ENCODE measurements at places on chromosomes 4 and X. TPM values are rescaled to one million over a fixed set of nuclear protein-coding genes. Genes with fewer than 3 reads are reported as not detected.

GRCh38 chrX:17591741-17592110 is 145.6 kb upstream of the SCML1 start:
- no peak for DNase-seq

- DNase-seq, result peak; percentile 43
Measured at GRCh38 chrX:11944501-11944900, 186.5 kb downstream of the MSL3 start.

DNA sequence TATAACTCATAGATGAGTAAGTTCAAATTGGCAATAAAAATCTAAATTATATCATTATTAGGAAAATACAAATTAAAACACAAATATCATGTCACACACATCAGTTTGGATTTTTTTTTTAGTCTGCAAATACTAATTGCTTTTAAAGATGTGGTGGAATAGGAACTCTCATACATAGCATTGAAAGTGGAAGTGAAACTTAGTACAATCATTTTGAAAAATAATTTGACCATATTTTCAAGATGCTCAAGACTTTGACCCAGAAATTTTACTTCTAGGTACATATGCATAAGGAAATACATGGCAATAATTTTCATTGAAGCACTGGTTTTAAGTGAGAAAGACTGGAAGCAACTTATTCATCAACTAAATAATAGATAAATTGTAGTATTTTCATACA is 147.5 kb upstream of the SMIM31 start:
- no peak for DNase-seq

GRCh38 chr4:126772662-126773061 is 860.1 kb upstream of the INTU start:
- no peak for DNase-seq

GRCh38 chr4:23874536-23874901 is 15.3 kb downstream of the PPARGC1A start:
- DNase-seq, result no peak

DNA sequence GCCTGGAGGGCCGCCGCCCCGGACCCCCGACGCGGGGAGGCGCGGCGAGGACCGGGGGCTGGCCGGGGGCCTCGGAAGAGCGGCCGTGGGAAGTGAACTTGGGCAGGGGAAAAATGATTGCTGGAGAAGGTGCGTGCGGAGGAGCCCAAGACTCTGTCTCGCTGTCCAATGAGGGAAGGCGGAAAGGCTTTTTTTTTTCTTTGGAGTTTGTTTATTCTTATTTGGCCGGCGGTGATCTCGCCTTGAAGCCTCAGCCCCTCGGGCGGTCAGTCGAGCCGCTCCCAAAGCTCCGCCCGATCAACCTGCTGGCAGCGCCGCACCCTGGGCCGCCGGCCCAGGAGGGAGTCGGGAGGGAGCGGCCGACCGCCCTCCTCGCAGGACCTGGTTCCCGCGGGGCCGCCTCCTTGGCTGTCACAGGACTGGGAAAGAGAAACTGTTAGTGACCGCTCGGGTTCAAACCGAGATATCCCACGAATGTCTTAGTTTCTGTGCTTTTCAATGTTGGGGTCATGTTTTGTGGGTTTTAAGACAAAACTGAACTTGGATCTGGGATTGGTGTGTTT is 2.5 kb downstream of the CPEB2 start:
- peak; percentile 88 for DNase-seq

- no peak for DNase-seq
Measured at GRCh38 chrX:53268173-53268572, 13.2 kb downstream of the IQSEC2 start.

GRCh38 chr4:55561889-55562288 is 15.2 kb upstream of the CLOCK start:
- no peak for DNase-seq

DNA sequence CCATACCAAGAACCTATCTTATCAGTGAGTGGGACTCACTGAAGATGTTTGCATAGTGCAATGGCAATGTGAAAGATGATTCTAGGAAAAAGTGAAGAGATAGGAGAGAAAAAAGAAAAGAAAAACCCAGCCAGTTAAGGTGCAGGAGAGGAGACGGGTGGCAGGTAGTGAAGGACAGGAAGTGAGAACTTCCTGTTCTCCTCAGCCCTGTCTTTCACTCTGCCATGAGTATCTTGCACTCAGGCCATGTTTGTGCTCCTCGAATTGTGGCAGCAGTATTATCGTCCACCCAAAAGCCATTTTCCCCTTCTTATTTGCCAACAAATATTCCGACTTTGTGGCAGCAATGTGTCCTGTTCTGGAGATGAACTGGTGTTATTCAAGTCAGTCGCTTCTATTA is 8.6 kb upstream of the ENPEP start:
- DNase-seq, result no peak

GRCh38 chr4:28557755-28558154 is 1697.1 kb downstream of the STIM2 start:
- peak; percentile 51 for DNase-seq

GRCh38 chrX:8341814-8342590 is 122.6 kb upstream of the VCX3B start:
- no peak for DNase-seq

GRCh38 chrX:47697181-47697580 is 38.2 kb upstream of the UXT start:
- no peak for DNase-seq

GRCh38 chr4:38009421-38009820 is 49.2 kb downstream of the PTTG2 start:
- no peak for DNase-seq

DNA sequence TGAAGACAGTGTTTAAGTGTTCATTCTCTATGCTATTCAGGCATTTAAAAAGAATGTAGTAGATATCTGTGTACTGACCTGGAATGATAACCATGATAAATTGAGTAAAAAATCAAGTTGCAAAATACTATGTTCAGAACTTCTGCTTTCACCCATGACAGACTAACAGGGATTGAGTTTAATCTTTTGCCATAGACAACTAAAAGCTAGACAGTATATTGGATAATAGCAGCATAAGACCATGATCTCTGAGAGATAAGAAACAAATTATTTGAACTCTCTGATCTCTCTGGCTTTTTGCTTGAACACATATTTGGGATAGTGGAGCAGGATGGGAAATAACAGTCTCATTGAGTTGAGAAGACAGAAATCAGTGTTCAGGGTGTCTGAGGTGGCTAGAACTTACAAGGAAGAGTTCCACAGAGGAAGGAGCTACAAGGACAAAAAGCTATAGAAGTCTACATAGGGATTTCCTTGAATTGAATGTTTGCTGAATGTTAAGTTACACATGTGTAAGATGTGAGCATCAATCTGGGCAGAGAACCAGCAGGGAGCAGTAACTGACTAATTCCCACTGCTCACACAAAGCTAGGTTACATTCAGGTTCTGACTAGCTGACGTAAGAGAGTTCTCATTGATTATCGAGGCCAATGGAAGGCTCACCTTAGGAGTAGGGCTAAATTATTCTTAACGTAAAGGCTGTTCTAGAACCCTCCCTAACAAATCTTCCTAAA is 60.4 kb downstream of the SLC30A9 start:
- DNase-seq, result no peak

- no peak for DNase-seq
Measured at GRCh38 chr4:182775075-182775474, 142.1 kb downstream of the DCTD start.

- DNase-seq, result no peak
Measured at GRCh38 chr4:6153874-6154273, 46.5 kb downstream of the JAKMIP1 start.

GRCh38 chrX:118062817-118063615 is 53.6 kb downstream of the KLHL13 start:
- no peak for DNase-seq

DNA sequence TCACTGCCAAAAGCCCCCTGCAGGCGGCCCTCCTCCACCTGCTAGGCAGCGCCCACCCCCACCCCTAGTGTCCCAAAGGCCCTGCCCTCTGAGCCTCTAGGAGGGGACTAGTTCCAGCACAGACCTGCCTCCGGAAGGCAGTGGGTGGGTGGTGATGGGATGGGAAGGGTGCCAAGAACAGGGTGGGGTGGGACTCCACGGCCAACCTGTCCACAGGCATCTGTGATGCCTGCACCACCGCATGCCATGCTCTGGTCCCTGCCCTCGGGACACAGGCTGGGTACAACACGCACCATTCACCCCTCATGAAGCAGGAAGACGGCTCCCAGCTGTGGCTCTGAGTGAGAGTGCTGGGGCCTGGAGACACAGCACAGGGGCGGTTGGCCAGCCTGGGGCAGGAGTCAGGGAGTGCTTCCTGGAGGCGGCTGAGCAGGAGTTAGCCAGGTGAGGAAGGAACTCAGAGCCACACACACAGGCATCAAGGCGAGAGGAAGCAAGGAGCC is 243.1 kb upstream of the PSAPL1 start:
- DNase-seq, result peak; percentile 34

DNA sequence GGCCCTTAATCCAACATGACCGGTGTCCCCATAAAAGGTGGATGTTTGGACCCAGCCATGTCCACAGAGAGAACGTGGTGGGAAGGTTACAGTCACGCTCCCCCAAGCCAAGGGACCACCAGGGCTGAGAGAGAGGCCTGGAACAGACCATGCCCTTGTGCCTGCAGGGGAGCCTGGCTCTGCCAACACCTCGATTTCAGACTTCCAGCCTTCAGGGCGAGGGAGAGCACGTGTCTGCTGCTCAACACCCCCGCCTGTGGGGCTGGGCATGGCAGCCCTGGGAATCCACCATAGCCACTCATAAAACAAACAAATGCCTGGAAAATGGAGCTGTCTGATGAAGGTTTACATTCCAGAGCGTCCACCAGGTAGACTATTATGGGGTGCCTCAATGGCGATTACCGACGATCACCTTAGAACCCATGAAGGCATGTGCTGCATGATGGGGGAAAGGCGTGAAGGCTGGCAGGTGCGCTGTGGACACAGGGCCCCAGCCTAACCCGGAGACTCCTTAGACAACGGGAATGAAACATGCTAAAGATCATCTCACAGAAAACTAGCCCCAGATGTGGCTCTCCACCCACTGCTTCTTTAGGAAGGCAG is 42.3 kb upstream of the HMX1 start:
- peak; percentile 72 for DNase-seq

DNA sequence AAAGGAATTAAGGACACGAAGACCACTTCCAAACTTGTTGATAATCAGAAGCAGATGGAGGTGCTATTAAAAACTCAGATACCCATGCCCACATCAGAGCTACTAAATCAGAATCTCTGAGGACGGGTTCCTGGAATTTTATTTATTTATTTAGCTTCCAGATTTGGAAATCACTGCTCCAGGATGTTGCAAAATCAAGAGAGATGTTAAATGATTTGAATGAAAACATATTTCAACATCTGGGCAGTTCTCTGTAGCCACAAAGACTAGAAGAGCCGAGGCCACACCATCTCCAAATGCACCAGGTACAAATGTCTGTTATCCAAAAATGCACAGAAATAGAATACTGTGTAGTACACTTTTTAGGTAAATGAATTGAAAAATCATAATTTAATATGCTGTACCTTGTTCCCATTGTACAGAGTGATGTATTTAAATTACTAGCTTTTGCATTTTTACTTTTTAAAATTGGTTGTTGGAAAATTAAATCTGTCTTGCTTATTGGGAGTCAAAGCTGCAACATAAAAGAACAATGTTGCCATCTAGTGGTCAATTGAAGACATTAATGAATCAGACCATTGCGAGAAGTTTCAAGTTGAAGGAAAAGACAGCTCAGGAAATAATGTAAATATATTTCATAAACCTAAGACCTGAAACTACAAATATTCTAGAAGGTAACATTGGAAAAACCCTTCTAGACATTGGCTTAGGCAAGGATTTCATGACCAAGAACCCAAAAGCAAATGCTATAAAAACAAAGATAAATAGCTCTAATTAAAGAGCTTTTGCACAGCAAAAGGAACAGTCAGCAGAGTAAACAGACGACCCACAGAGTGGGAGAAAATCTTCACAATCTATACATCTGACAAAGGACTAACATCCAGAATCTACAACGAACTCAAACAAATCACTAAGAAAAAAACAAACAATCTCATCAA is 151.3 kb upstream of the TTC29 start:
- DNase-seq, result no peak

DNA sequence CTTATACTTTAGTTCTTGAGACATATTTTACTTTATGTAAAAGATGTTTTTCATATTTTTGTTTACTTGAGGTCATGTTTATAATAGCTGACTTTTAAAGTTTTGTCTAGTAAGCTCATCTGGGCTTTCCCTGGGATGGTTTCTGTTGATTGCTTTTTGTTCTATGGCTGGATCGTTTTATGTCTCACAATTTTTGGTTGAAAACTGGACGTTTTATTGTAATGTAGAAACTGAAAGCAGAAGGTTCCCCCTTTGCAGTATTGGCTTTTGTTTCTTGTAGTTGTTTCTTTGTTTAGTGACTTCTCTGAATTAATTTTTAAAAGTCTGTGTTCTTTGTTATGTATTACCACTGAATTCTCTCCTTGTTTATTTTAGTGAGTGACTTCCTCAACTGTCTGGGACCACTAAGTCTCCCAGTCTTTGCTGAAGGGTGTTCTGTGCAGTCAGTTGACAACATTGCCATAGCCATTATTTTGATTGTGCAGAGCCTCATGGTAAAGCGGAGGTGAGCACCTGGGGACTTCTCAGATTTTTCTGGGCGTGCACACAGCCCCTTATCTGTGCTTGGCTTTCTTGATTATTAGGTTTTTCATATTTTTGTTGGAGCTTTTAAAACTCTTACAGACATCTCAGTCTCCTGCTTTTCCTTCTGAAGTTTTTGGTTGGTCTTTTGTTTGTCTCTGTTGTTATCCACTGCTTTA is 31.0 kb downstream of the KDM6A start:
- no peak for DNase-seq

- DNase-seq, result no peak
Measured at GRCh38 chrX:46551494-46552128, 6.4 kb upstream of the ZNF674 start.

DNA sequence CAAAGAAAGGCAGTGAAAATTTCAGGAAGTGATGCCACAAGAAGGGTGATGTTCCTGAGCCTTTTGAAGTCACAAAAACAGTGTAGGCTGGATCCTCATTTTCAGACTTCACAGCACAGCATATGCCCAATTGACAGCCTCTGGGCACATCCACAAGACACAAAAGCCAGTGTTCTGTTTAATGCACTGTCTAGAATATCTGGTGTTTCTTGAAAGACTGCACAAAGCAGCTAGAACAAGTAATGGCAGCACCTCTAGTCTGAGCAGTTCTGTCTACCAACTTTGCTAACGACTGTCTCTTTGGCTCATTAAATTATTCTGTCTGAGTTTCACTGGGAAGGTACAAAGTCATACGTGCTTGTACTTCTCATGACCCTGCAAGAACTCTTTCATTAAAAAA is 417.1 kb upstream of the GALNT7 start:
- no peak for DNase-seq

SHOX gene
- 13.4 TPM for total RNA-seq

GABRE gene
- total RNA-seq, result 32.1 TPM

FAAH2 gene
- under 0.01 TPM for total RNA-seq

DKK2 gene
- not detected for total RNA-seq

AVPR2 gene
- total RNA-seq, result not detected

MECP2 gene
- total RNA-seq, result 33.3 TPM

NPY1R gene
- total RNA-seq, result under 0.01 TPM

SLC38A5 gene
- total RNA-seq, result 48.9 TPM

HOPX gene
- 0.29 TPM for total RNA-seq

ARHGEF6 gene
- 17.4 TPM for total RNA-seq

TMEM31 gene
- not detected for total RNA-seq

MAP7D2 gene
- total RNA-seq, result under 0.01 TPM

YTHDC1 gene
- total RNA-seq, result 40.2 TPM

AGTR2 gene
- not detected for total RNA-seq

PUDP gene
- total RNA-seq, result 6.5 TPM

RAB9B gene
- 1.8 TPM for total RNA-seq

ESX1 gene
- total RNA-seq, result not detected

IL3RA gene
- 0.88 TPM for total RNA-seq

All from osteoblast (primary cell).